ENCODE measurements at places on chromosomes 11 and 22. TPM values are rescaled to one million over a fixed set of nuclear protein-coding genes. Genes with fewer than 3 reads are reported as not detected.

Gene OR51B2
- polyA plus RNA-seq: not detected

Gene MICAL3
- polyA plus RNA-seq: 16.4 TPM

Gene TTC12
- 8.1 TPM for polyA plus RNA-seq

Gene NLRP14
- 0.05 TPM for polyA plus RNA-seq
